ENCODE measurements at places on chromosomes 6 and 20. TPM values are rescaled to one million over a fixed set of nuclear protein-coding genes. Genes with fewer than 3 reads are reported as not detected.

GRCh38 chr6:79070206-79070825 lies 7.7 kb downstream of the PHIP start:
- peaks cover 64% of the 10 kb centered on the region for H3K4me1 ChIP-seq
- DNase-seq = no peak
- peaks cover 2% of the 10 kb centered on the region for H3K36me3 ChIP-seq

DNA sequence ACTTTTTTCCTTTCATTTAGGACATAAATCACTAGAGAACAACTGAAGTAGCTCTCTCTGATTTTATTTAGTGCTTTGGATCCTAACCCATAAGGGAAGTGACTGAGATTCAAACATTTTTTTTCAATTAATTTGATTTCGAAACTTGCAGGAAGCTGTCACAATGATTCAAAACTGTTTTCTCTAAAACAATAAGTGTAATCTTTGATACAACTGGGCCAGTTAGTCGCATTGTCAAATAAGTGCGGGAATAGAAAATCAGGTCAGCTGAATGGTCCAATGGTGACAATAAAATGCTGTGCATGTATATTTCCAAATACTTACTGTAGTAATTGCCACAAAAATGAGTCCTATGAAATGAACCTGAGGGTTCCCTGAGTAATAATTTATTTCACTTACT lies 930.8 kb downstream of the TFAP2A start:
- no peaks in the 10 kb centered on the region for H3K4me1 ChIP-seq
- H3K4me3 ChIP-seq = no peak overlapping the region
- no peak for DNase-seq
- no peak overlapping the region for H3K27ac ChIP-seq
- no peaks in the 10 kb centered on the region for H3K36me3 ChIP-seq

DNA sequence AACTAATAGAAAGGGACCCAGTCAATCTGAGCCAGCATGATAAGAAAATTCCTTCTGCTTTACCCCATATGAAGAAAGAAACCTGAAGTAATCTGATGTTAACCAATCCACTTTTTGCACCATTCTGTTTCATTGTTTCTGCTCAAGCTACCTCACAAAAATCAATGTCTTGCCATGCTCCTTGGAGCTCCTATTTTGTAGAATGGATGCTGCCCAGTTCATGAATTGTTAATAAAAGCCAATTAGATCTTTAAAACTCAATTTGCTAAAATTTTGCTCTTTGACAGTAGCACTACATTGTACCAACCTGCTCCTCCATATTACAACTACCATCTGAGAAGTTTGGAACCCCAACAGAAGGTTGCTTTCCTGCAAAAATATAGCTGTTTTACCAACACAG lies 116.2 kb upstream of the GPR6 start:
- peaks cover 7% of the 10 kb centered on the region for H3K27me3 ChIP-seq
- H3K27ac ChIP-seq = no peak overlapping the region
- no peak for DNase-seq
- H3K36me3 ChIP-seq = no peaks in the 10 kb centered on the region
- no peak overlapping the region for H3K4me3 ChIP-seq

DNA sequence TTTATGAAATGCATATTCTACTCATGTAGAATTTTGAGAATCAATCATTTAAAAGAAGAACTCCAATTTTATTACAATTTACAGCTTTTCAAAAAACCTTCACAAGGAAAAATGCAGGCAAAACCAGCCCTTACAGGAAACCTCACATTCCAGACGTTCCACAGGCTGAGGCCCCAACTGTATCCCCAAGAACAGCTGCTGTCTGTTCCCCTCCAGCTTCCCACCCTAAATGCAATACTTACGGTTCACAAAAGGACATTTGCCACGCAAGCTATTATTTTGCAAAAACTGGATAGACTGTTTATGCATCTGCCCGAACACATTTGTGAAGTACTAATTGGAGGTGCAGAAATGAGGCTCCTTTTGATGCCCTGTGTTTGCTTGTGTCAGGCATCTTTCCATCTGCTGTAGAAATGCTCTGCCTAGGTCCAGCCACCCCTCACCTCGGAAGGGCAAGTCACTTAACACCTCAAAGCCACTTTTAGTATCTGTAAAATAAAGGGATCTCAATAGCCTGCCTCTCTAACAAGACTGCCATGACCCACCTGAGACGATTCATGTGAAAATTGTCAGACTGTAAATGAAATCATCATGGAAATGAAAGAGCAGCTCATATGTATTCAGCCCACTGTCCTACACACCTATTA lies 26.5 kb downstream of the PDE10A start:
- no peak overlapping the region for H3K4me3 ChIP-seq
- H3K36me3 ChIP-seq = no peaks in the 10 kb centered on the region
- no peak for DNase-seq
- H3K27me3 ChIP-seq = peaks cover 17% of the 10 kb centered on the region
- H3K27ac ChIP-seq = no peak overlapping the region
- H3K4me1 ChIP-seq = no peaks in the 10 kb centered on the region

DNA sequence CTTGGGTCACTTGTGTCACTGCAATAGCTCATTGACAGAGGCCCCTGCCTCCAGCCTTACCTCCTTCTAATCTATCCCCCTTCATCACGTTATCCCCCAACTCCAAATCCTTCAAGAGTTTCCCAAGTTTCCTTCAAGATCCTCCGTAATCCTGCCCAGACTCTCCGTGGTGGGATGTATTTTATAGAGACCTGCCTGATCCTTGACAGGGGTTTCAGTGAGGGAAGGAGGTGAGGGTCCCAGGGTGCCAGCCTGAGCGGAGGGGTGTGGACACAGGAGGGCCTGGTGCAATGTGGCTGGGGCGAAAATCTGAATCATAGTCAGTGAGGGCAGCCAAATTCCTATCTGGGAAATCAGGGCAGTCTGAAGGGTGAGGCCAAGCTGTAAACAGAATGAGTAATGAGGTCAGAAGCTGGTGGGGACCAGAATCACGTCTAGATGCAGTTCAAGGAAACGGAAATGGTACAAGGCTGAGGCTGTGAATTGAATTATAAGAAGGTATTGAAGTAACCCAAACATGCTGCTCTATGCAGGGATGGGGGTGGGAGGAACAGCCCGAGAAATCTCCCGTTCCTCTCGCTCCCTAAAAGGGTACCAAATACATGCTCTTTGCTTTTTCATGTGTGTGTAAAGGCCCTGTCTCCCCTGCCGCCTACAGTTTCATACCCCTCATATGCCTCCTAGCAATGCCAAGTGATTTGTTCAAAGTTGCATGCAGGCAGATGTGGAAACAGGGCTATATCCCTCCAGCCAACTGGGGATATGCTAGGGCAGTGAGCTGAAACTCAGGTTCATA lies 35.4 kb upstream of the PIM1 start:
- DNase-seq = peak; percentile 8
- peak overlapping the region; percentile 9 for H3K4me3 ChIP-seq
- H3K36me3 ChIP-seq = no peaks in the 10 kb centered on the region
- no peaks in the 10 kb centered on the region for H3K27me3 ChIP-seq
- H3K4me1 ChIP-seq = peaks cover 45% of the 10 kb centered on the region
- peak overlapping the region; percentile 40 for H3K27ac ChIP-seq

Gene TTK
- total RNA-seq = 34.8 TPM

Measured in activated T-cell treated with anti-CD3 and anti-CD28 coated beads, Interleukin-2, amount 50 U/mL, for 72 hours (primary cell).